Esophagus squamous epithelium (tissue), 5 donors: ENCODE measurements at places on chromosomes 1 and 21. TPM values are rescaled to one million over a fixed set of nuclear protein-coding genes. Genes with fewer than 3 reads are reported as not detected.

RUNX3 gene
- total RNA-seq: 4.0 TPM

SIK1 gene
- total RNA-seq: 3.6 TPM

NCAM2 gene
- total RNA-seq: not detected

EDN2 gene
- 18.3 TPM for total RNA-seq

PSMG1 gene
- 53.1 TPM for total RNA-seq

SH3D21 gene
- total RNA-seq: 4.4 TPM
